ENCODE measurements at places on chromosomes 12 and 14.

DNA sequence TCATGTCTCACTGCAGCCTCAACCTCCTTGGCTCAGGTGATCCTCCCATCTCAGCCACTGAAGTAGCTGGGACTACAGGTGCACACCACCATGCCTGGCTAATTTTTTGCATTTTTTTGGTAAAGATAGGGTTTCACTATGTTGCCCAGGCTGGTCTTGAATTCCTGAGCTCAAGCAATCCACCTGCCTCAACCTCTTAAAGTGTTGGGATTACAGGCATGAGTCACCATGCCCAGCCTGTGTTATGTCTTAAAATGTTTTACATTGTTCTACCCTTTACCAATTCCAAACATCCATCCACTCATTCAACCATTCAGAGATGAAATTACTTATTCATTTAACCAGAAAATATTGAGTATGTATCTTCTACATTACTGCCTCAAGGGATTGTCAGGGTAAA lies 111.6 kb upstream of the BTG1 start:
- DNase-seq: no peak

GRCh38 chr14:72178517-72178916 lies 246.3 kb downstream of the RGS6 start:
- DNase-seq: no peak

DNA sequence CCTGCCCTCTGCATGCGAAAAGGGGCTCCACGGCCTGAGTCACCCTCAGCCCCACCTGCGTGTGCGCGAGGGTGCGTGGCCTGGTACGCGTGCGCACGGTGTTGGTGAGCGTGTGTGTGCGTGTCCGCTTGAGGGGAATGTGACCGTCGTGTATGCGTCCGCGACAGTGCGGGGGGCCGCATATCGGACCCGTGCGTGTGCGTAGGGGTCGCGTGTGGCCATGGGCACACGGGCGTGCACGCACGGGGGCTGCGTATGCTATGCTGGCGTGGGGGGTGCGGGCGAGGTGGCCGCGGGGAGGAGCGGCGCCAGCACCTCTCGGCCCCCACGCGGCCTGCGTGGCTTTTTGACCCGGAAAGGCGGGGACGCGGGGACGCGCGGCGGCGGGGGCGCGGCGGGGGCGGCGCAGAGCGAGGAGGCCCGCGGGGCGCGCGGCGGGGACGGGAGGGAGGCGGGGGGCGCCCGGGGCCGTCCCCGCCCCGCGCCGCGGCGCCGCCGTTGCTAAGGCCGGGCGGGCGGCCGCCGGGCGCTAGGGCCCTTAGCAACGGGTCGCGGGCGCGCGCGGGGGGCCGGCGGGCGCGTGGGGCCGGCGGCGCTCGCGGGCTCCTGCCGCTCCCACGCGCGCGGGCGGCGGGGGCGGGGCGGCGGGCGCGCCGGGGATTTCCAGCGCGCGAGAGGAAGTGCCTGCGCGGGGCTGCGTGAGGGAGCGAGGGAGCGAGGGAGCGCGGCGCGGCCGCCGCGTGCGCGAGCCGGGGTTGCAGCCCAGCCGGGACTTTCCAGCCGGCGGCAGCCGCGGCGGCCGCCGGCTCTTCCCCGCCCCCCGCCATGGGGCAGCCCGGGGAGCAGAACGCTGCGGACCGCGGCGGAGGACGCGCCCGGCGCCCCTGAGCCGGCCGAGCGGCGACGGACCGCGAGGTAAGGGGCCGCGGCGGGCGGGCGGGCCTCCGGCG lies at the start of gene TRAF3:
Gene TRAF3, plus strand, starts transcription at position 689 of the 950 bp plus-strand sequence. CDS start 92,753 bp downstream, outside the sequence.
- peak; percentile 46 for DNase-seq

DNA sequence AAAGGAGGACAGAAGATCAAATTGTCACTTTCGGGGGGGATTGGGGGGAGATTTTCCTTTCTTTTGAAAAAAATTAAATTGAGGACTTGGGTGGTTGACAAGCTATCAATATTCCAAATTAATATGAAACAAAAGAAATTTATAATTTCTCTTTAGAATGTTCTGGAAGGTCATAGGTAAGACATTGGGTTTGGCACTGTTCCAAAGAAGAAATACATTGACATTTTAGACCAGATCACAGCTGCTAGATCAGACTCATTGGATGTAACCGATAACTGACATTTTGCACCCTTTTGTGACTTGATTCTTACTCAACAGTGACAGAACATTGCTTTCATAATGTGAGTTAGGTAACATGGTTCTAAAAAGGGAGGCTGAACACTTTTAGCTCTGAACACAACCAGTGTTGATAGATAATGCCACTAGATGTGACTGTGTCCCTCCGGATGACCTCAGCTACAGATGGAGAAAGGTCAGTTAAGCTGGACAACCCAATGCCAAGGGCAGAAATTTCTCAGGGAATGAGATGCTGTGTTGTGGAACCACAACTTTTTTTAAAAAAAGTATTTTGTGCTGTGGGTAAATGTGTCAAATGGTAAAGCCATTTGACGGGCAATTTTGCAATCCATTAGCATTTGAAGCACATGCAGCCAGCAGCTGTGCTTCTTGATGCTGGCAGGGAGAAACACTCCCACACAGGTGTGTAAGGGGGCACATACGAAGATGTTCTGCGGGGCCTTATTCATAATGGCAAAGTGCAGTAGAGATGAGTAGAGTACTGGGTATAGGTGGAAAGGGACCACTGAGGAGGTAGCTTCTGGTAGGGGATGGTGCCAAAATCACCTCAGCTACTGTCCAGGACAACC lies 62.9 kb downstream of the RFX4 start:
- DNase-seq: no peak

DNA sequence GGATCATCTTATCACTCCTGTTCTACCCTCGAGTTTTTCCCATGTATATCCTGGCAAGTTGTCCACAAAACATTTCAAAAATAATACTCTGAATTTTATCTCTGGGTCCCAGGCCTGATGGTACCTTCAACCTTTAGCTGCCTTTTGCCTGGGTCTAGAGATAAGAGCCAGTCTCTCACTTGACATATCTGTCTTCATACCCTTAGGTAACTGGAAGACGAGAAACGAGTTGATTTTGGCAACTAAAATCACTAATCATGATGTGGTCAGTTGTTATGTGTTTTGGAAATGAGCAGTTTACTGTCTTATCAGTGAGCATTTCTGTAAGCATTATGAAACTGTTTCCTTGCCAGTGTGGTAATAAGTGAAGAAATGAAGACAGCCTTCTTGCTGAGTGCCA lies 6.3 kb downstream of the RNF10 start:
- DNase-seq: no peak

DNA sequence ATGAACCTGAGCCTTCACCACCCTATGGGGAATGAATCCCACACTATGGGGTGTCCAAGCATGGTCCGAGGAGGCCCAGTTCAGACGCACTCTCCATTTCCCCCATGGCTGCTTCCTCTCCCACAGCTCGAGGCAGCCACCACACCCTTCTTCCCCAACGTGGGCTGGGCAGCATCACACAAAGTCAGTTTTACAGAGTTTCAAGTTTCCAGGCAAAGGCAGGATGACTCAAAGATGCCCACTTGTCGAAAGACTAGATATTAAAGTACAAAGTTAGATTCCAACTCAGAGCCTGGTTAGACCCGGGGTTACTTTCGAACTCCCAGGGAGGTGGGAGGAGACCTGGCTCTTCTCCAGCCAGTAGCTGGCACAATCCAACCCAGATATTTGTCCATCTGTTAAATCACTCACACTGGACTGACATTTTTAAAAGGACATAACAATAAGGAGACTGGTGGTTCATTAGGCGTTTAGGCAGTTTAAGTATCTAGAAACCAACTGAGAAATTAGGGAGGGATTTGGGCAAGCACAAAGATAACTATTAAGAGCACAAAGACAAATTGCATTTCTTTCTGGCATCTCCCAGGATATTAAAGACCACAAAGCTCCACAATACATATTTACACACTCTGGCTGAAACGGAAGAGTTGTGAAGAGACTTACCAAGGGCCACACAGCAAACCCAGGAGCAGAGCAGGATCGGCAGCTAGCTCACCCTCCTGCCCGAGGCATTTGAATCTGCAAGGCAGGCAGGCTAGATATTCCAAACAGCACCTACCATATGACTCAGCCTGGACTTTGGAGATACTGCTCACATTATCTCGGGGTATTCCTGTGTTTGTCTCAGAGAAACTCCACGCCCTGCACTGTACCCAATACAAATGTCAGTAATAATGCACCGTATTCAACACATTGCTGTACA lies 34.8 kb downstream of the TMCC3 start:
- peak; percentile 24 for DNase-seq

- peak; percentile 86 for DNase-seq
Measured at GRCh38 chr12:96094201-96094600, 58.8 kb upstream of the LTA4H start.

- DNase-seq: no peak
Measured at GRCh38 chr12:120376934-120377572, 8.1 kb upstream of the MSI1 start.

DNA sequence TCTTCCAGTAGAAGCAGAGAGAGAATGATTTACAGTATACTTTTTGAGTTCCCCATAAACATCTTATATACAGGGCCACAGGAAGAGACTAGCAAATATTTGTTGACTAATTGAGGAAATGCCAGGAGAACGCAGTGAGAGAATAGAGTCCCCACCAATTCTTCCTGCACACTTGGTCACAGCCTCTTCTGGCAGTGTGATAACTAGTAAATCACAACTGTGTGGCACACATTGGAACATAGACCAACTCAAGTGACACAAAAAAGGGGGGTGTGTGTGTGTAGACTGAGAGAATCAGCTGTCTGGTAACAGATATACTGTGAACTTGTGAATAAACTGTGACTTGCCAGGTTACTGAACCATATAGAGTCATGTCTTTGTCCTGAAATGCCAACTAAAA lies 10.2 kb downstream of the PFKM start:
- DNase-seq: no peak

DNA sequence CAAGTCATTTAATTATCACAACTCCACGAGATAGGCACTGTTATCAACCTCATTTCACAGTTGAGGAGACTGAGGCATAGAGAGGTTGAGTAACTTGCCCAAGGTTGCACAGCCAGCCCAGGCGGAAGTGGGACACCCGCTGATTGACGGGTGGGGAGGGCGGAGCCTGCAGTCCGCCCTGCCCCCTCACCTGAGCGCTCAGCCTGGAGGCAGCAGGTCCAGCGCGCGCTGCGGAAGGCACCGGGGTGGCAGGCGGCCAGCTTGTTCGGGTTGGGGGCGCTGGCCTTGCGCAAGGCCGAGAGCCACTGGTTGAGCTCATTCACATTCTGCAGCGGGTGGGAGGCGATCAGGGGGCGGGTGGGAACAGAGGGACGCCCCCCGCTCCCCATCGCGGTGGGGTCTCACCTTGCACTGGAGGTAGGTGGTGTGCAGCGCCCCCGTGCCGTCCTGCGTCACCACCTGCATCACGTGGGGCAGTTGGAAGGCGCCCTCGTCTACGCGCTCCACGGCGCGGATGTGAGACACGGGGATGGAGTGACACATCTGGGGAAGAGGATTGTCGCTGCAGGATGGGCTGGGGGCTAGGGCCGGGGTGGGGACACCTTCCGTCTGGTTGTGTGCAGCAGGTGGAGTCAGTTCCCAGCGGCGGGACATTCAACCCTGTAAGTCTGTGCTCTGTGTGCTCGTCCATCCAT lies 31.7 kb downstream of the RASAL1 start:
- DNase-seq: peak; percentile 51

GRCh38 chr12:91406920-91407341 lies 224.3 kb upstream of the DCN start:
- no peak for DNase-seq

GRCh38 chr14:89616852-89617341 lies 199.9 kb upstream of the FOXN3 start:
- DNase-seq: peak; percentile 40

GRCh38 chr12:31362759-31363415 lies 36.9 kb upstream of the SINHCAF start:
- DNase-seq: no peak

GRCh38 chr12:44863867-44864266 lies 12.2 kb downstream of the NELL2 start:
- no peak for DNase-seq

- DNase-seq: peak; percentile 3
Measured at GRCh38 chr14:21868442-21869046, 194.9 kb upstream of the OR4E1 start.

DNA sequence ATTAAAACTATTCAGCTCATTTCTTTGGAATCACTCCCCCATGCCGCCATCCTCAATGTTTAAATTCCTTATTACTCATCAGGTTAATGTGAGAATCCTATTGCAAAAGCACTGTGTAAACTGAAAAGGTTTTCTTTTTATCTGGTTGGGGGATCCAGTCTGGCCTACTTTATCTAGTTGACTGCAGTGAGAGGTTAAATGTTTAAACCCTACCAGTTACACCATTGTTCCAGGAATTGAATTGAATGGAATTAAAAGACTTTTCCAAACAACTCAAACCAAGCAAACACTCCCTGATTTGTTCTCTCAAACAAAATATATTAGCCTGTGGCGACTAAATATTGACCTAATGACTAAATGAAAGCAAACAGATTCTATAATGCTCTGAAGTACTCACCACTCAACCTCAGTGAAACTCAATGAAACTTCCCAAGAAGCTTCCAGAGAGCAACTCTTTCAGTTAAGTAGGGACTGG lies 100.5 kb downstream of the VEZT start:
- DNase-seq: no peak

DNA sequence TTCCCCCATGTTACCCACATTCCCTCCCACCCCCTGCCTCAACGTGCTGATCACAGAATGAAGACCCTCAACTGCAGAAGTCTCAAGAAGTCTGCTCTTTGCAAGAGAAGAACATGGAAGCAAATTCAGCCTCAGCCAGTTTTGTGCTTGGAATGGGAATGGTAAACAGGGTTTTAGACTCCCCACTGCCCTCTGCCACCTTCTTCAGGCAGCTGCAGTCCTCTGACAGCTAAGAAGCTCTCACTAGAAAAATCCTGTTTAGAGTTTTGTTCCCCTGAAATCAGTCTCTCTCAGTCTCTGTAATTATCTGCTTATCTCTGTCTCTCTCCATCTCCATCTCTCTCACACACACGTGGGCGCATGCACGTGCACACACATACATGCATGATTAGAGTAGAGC lies 85.4 kb downstream of the CRACR2A start:
- DNase-seq: no peak

GRCh38 chr12:30021051-30021833 lies 237.5 kb upstream of the TMTC1 start:
- no peak for DNase-seq

DNA sequence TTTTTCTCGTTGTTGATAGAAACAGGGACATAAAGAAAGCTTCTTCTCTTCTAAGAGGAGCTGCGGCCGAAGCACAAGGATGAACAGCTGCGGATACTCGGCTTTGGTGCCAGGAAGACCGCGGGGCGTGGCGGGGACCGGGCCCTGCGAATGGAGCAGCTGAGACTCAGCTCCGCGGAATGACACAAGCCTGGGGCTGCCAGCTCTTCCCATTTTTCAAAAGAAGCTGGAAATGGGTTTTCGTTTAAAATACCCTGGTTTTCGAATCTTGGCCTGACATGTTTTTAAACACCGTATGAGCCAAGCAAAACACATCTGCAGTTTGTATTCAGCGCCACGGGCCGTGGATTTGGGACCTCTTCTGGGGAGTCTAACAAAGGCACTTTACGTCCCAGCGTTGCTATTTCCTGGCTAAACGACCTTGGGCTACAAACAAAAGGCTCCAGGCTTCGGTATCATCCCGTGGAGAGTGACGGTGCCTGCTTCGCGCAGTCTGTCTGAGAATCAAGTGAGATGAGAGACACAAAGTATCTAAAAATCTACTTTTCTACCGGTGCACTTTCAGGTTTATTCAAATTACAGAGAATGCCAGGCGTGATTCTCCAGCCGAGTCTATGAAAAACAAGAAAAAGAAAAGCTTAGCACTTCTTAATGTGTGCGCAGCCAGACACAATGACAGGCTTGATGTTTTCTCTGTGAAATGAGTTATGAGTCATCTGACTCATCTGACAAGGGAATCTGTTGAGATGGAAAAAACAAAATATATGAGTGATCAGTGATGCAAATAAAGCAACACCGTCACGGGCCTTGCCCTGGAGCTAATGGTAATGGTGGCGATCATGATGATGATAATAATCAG lies 114.0 kb upstream of the TMEM132D start:
- DNase-seq: no peak
